ENCODE measurements at places on chromosomes 4 and X.

GRCh38 chr4:1595789-1596325 lies 88.3 kb downstream of the FAM53A start:
- no peak for DNase-seq

DNA sequence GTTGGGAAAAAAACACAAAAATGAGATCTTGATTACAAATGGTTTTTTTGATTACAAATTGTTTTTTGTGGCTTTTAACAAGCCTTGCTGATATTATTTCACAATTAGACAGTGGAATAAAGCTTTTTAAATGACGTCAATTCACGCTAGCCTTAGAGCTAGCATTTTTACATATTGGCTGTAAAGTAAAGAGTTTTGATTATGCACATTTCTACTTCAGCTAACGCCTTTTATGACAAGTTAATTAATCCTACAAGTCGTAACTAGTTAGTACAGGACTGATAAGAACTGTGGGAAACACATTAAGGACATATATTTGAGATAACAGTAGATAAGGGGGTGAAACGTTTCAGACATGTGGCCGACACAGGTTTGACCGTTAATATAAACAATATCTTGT lies 95.7 kb upstream of the ATXN3L start:
- no peak for DNase-seq

DNA sequence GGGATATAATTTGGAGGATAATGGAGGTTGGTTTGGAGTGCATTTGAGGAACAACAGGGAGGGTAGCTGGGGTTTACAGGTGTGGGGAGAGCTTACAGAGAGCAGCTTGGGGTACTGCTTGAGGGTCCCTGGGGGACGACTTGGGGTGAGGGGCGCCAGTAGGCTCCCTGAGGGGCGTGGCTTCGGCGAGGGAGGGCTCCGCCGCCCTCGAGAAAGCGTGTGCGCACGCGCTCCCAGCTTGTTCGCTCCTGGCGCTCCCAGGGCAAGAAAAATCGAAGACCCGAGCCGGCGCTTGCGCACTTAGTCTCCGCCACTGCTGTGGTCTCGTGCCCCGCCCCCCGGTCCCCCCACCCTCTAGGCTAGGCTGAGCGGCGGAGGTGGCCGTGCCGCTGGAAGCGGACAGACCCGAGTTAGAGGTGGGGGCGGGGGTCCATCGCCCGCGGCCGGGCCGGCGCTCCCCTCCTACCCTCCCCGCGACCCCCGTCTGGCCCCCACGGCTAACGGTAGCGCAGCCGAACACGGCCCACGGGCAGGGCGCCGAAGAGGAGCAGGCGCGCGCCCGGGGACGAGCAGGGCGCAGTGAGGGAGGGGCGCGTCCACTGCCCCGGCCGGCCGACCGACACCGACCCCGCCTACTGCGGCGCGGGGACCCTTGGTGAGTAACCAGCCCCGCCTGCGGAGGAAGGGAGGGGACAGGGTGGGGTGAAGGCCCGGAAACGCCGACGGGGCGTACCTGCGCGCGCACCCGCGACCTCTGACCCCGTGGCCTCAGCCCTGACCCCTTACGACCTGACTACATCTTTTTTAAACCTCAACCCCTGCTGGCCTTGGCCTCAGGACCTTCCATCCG lies 5.4 kb upstream of the CCDC120 start:
- DNase-seq: peak; percentile 89

GRCh38 chr4:162499478-162499877 lies 335.7 kb upstream of the FSTL5 start:
- DNase-seq: no peak

- DNase-seq: no peak
Observed at GRCh38 chr4:22650771-22651170, 42.0 kb upstream of the GBA3 start.

GRCh38 chrX:18893536-18893935 lies 90.4 kb downstream of the PHKA2 start:
- DNase-seq: no peak

DNA sequence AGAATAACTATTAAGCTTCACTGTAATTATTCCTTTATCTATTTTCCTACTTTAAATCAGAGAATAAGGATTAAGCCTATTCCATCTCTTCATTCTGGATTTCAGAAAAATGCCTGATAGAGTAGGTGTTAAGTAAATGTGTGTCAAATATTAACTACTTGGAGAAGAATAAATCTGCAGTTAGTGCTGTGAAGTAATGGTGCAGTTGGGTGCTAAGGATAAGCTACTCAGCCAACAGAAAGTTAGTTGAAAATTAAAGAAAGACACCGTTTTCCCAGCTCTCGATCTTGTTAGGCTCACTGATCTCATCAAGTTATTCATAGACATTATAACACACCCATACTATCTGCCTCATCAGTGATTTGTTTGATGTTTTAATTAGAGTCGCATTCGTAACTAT lies 7.1 kb downstream of the PF4V1 start:
- DNase-seq: no peak

DNA sequence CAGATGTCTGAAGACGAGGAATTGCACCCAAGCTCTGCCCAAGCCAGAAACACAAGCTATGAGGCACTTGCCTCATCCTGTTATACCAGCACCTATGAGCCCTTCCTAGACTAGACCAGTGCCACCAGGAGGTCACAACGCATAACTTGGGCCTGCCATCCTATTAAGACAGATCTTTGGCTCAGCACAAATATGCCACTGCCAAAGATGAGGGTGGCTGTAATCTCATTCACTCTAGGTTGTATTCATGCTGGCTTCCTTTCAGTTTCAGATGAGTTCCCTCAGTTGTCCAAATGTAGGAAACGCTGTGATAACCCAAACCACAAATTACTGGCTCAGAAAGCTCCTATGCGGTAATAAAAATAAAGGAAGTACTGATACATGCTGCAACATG lies 76.5 kb upstream of the CITED1 start:
- DNase-seq: no peak

GRCh38 chr4:74044677-74045076 lies 6.2 kb upstream of the CXCL3 start:
- no peak for DNase-seq

DNA sequence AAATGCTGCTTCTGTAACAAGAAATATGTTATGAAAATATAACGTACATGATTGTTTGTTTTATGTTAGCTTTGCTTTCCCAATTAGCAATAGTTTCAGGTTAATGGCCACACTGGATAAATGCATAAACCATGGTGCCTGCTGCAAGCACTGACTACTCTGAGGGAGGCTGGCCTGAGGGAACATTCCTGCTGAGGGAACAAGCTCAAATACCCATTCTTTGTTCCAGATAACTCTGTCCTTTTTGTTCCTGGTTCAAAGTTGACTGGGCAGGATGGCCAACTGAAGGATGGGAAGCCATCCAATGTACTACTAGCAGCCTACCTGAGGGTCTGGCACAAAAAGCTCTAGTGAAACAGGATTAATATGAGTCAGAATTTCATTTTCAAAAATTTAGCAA lies 37.5 kb downstream of the NUP62CL start:
- DNase-seq: no peak
